ENCODE measurements at places on chromosomes 11 and 22.

DNA sequence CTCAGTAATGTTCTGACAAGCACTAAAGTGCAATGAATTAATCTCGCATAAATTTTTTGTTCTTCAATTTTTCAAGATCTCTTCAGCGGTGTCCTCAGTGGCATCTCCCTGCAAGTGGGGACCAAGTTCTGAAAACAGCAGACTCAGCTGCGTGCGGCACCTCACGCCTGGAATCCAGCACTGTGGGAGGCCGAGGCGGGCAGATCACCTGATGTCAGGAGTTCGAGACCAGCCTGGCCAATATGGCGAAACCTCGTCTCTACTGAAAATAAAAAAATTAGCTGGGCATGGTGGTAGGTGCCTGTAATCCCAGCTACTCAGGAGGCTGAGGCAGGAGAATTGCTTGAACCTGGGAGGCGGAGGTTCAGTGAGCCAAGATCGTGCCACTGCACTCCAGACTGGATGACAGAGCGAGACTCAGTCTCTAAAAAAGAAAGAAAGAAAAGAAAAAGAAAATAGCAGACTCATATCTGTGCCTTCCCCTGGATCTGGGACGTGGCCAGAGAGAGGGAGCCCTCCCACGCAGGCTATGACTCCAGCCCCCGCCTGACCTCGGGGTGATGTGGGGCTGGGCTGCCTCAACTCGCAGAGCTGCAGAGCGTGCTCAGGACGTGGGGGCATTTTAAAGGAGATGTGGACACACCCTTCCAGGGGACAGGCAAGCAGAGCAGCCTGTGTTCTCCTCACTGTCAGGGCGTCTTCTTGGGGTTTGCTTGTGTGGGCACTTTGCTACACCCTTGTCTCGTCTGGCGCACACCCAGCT lies 346.6 kb downstream of the BRD1 start:
- DNase-seq = no peak

DNA sequence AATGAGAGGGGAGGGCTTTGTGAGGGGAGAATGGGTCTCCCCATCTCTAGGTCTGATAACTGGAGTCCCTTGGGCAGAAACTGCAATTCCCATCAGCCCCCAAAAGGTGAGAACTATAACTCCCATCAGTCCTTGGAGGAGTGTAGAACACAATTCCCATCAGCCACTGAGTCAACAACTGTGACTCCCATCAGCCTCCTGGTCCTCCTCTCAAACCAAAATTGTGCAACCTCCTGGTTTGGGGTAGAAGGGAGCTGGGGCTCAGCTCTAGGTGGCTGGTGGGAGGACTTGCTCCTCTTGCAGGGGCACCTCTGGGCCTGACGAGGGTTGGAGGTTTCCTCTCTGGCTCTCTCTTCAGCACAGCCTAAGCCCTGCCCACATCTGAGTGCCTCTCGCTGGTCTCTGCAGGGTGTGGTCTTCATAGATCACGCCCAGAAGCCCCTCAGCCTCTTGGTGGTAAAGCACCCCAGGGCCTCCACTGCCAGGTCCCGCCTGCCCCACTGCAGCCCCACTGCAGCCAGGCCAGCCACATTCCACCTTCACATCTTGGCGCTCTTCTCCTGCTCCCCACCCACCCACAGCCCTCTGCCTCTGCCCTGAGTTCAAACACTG lies 18.5 kb downstream of the SLC22A12 start:
- no peak for DNase-seq

GRCh38 chr11:119207415-119207960 lies 1.3 kb downstream of the CBL start:
- DNase-seq = no peak

DNA sequence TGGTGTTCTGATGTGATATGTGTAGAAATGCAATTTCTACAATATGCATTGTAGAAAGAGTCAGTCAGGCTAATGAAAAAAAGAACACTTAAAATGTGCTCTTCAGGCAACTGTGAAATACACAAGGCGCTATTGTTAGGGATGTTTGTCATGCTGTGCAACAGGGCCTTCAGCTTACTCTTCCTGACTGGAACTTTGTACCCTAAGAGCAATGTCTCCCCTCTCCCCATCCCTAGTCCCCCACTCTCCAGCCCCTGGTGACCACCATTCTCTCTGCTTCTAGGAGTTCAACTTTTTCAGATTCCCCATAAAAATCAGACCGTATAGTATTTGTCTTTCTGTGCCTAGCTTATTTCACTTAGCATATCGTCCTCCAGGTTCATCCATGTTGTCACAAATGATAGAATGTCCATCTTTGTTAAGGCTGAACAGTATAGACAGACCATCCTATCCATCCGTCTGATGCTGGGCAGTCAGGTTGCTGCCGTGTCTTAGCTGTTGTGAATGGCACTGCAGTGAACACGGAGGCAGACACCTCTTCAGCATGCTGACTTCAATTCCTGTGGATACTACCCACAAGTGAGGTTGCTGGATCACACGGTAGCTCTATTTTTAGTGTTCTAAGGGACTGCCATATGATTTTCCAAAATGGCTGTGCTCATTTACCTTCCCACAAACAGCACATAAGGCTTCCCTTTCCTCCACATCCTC lies 10.7 kb downstream of the NDUFV1 start:
- no peak for DNase-seq

DNA sequence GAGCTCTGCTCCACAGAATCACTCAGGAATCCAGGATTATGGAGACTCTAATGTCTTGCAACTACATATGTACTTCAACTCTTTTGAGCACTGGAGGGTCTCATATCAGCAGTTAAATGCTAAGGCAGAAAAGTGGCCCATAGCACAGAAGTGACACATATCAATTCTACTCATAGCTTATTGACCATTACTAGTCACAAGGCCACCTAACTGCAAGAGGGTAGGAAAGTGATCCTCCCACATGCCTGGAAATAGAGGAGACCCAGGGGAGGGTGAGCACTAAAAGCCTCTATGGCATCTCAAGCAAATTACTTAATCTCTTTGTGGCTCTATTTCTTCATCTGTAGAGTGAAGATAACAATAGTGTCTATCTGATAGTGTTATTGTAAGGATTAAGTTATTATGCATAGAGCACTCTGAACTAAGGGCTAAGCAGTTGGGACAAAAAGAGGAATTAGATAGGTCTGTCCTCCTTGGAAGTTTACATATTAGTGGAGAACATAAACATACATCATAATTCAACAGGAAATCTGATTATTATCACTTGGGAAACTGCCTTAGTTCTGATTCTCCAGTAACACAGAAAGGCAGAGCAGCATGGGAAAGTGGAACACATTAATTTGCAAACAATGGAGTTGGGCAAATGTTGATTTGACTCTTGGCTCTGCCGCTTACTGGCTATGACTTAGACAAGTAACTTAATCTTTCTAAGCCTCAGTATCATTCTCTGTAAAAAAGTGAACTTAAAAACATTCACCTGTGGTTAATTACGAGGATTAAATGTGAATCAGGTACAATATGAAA lies 25.1 kb upstream of the USP47 start:
- no peak for DNase-seq

GRCh38 chr11:72816404-72816990 lies 2.3 kb downstream of the ATG16L2 start:
- DNase-seq = no peak

GRCh38 chr11:88521799-88522201 lies 184.3 kb upstream of the CTSC start:
- no peak for DNase-seq

GRCh38 chr11:115652094-115652493 lies 147.9 kb upstream of the CADM1 start:
- DNase-seq = no peak

GRCh38 chr11:80838153-80838552 lies 1397.3 kb upstream of the TENM4 start:
- DNase-seq = no peak

- no peak for DNase-seq
These were observed 7.8 kb downstream of the EMID1 start for GRCh38 chr22:29213493-29213892.

- DNase-seq = no peak
These were observed 110.9 kb downstream of the GALNT18 start for GRCh38 chr11:11510939-11511338.

DNA sequence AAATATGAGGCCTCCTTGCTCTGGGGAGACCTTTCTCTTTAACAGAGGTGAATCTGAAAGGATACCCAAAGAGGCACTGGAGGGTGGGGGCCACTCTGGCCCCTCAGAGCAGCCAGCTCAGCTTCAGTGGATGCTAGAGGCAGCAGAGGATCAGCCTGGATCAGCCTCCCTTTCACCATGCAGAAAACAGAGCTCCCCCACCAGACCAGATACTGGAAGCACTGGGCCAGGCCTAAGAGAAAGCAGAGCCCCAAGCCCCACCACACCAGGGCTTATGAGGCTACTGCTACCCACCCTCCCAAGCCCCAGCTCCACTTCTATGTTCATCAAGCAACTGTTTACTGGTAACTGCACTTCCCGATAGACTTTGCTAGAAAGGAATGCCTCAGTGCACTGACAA lies 4.0 kb upstream of the SLC43A3 start:
- DNase-seq = no peak

DNA sequence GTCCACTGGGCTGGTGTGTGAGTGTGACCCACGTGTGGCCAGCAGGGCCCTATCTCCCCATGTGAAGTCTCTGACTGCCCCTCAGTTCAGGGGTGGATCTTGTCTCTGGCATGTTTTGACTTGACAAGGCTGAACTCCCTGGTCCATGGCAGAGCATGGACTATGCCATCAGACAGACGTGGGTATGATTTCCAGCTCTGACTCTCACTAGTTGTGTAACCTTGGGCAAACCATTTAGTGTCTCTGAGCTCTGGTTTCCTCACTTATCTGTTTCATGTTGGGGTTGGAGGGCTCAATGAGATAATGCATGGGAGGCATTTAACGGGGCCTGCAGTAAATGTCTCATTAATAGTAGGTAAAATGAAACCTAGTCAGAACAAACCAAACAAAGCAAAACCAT lies 254.5 kb upstream of the NARS2 start:
- no peak for DNase-seq

DNA sequence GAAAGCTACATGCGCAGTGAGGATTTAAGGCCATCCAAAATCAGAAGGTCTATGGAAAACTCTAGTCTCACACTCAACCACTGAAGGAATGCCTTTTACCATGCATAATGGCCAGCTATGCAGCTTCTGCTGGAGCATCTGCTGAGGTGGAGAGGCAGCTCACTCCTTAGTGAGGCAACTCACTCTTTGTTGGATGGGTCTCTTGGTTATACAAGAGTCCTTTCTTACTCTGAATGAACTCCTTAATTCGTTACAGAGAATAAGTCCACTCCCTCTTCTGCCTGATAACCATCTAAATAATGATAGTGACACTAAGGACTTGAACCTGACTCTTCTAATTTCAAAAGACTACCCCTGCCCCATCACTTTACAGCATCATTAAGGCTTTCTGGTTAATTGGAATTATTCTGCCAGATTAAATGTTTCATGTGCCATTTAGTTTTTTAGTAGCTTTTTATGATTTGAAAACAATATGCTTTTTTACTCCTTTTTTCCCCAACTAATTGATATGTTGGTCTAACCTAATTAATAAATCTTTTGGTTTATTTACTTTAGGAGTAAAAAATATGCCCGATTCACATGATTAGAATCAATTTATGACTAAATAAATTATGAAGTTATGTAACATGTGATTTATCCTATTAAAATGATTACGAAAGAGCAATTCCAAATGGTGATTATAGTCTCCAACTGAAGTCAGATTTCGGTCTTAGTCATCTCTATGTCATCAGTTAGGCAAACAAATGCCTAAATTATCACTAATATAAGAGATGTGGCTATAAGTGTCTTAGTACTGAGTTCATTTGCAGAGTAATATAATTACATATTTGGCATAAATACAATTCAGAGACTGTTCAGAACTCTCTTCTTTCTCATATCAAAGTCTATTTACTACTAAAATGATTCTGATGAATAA lies 286.7 kb upstream of the CCDC90B start:
- no peak for DNase-seq

DNA sequence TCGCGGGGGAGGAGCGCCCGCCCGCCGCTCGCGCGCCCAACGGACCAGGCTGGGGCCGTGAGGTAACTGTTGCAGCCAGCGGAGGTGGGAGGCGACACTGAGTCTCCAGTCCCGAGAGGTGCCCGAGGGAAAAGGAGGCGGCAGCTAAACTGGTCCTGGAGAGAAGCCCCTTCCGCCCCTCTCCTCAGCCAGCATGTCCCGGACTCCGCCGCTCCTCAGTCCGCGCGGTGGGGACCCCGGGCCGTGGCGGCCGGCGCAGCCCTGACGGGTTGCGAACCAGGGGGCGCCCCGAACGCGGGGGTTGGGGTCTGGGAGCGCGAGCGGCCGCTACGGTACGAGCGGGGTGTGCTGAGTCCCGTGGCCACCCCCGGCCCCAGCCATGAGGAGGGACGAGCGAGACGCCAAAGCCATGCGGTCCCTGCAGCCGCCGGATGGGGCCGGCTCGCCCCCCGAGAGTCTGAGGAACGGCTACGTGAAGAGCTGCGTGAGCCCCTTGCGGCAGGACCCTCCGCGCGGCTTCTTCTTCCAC lies at the start of gene PDE3B:
TSS of gene PDE3B (plus strand) at position 108 of the 529 bp plus-strand sequence. CDS start at position 380, 272 bp downstream.
- peak; percentile 67 for DNase-seq

- DNase-seq = no peak
These were observed 233.0 kb downstream of the FAM76B start for GRCh38 chr11:95556342-95557163.

GRCh38 chr11:44818110-44818509 lies 91.3 kb downstream of the TSPAN18 start:
- DNase-seq = no peak

DNA sequence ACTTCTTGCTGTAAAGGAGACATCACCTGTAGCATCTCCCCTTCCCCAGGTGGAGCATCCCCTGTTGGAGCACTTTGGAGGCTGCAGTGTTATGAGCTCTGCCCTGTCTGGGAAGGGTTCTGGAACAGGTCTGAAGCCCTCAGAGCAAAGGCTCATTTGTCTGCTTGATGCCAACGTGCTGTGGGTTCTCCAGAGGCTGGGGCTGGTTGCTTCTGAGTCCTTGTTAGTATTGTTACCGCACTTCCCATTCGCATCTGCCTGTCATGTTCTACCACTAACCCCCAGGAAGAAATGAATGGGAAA lies 73.1 kb downstream of the PACS1 start:
- no peak for DNase-seq

- DNase-seq = no peak
These were observed 8.9 kb downstream of the IL18BP start for GRCh38 chr11:72007587-72007986.

All from Caki2 (cell line).